Bronchial epithelial cell (primary cell): ENCODE measurements at places on chromosomes 6 and 20.

DNA sequence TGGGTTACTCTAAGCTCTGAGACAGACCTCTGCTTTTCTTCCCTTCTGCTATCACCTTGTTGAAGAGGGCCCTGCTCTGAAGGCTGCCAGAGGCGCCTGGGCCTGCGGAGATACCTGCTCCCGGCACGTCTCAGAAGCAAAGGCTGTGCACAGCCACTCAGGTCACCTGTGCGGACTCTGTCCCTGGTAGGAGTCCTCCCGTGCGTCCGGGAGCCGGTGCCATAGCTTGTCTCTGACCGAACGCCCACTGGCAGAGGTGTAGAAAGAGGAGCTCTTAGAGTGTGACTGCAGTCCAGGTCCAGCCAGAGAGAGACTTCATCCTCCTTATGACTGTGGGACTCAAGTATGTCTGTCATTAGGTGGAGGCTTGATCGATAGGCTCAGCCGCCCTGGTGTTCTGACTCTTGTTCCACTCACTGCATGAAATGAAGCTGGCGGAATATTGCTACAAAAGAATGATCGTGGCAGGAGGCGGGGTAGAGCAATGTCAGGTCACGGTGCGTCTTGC lies 51.0 kb upstream of the UNC93A start:
- no peak for DNase-seq

DNA sequence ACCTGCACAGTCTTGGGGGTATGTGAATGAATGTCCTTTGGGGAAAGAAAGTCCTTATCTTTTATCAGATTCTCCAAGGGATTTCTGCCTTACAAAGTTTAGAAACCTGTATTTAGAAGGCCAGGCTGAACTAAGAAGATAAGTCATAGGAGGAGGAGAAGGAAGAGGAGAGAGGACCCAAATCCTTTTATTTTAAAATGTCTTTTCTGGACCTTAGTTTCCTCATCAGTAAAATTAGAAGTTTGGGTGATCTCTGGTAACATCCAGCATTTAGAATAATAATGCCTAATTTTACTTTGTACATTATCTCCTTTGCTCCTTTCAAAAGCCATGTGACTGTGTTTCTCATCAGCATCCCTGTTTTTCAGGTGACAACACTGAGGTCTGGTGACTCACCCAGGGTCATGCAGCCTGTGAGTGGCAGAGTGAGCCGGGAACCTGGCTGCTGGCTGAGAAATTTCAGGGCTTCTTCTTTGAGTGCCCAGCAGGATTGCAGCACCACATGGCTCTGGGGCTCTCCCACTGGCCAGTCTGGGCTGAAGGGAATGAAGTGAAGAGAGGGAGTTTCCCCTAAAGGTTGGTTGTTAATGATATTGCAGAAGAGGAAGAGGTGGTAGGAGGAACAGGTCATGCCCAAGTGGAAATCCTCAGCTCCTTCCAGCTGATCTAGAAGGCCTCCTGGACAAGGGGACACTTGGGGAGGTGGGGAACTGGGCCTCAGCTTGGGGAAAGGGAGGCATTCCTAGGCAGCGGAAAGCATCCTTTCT lies 34.0 kb downstream of the VEGFA start:
- DNase-seq, result peak; percentile 69

DNA sequence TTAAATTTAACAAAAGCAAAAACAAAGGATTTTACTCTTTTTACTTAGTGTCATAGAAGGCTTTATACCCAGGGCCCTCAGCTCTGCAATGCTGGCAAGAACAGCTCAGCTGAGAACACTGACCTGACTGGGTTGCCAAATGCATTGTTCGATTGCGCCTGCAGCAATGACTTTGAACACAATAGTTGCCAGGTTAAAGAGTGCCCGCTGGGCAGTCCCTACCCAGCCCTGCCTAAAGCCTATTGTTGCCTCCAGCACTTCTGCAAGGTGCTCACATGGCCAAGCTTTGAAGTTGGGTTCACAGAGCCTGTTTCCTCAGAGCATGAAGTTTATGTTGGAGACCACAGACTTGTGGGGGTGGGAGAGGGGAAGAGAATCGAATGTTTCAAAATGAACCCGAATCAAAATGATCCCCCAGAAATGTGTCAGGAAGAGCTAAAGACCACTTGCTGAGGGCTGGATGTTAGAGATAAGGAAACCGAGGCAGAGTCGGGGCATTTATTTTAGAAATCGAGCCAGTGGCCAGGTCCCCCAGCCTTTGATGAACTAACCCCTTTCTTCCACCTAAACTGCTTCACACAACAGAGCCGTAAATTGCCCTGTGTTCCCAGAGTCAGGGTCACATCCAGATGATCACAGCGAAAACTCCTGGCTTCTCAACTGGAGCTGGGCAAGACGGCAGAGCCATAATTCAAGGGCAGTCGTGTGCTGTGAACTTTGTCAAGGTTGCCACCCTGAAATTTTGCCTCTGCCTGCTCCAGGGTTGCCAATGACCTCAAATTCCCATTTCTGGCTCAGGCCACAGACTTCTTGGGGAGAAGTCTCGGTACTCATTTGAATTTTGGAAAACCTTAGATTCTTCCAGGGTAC lies 55.0 kb downstream of the FOXA2 start:
- DNase-seq, result no peak

GRCh38 chr6:98832284-98833056 lies 1.9 kb upstream of the POU3F2 start:
- peak; percentile 81 for DNase-seq

DNA sequence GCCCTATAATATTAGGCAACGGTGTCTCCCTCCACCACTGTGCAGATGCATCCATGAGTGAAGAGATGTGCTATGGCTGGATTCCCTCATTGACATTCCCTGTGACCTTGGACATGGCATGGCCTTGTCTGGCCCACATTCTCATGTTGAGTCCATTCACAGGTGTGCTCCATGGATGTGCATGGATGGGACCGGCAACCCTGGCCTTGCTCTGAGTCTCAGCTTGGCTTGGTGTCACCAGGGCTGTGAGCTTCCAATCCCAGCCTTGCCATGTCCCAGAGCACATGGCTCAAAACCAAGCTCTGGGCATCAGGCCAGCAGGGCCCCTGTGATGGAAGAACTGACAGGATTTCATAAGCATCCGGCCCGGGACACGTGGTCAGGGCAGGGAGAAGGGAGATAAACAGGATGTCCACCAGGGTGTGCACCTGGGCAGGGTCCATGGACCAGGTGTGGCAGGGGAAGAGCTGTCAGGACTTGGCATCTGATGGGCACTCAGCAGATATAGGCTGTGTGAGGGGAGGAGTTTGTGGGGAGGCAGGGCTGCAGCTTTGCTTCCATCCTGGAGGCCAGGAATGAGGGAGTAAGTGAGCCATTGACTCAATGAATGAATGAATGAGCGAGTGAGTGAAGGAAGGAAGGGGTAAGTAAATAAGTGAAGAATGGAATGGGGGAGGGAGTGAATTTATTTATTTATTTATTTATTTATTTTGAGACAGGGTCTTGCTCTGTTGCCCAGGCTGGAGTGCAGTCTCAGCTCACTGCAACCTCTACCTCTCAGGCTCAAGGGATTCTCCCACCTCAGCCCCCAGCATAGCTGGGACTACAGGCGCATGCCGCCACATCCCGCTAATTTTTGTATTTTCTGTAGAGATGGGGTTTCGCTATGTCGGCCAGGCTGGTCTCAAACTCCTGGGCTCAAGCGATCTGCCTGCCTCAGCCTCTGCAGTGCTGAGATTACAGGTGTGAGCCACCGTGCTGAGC lies 15.7 kb downstream of the NRSN2 start:
- DNase-seq, result peak; percentile 89

DNA sequence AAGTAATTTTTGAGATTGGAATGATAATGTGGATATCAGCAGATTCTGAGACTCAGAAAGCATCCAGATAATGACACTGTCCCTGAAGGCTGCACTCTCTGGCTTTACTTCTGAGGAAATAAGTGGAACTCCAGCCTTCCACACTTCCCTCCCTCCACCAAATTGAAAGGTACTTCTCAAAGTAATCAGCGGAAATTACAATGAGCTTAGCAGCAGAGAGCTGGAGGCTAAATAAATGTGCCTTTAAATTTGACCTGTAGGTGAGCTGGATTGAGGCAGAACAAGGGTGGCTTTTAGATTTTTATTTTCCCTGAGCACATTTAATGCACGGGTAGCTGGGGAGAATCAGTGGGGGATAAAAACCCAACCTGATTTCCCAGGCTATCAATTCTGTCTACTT lies 39.3 kb upstream of the RNF144B start:
- DNase-seq, result no peak

DNA sequence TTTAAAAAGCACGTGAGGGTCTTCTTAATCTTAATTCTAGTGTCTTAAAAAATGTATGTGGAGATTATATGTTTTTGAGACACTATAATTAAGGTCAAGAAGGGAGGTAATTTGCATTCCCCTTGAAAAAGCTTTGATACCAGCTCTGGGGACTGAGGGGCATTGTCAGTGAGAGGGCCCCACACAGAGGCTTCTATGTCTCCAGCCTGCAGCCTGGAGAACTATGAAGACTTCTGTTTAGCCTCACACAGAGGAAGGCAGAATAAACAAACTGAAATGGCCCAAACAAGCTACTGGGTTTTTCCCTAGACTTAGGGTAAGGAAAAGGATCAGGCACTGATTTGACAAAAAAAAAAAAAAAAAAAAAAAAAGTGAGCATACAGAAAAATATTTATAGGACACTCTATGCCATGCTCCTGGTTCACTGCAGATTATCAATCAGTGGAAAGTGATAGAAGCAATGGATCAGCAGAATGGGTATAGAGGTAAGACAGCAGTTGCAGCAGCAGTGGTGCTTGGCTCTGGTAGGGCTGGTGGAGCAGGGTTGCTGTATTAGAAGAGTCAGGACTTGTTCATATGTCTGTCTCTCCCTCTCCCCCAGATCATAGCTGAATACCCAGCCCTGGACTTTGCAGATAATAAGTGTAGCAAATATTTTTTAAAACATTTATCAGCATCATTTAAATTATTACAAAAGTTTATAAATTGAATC lies 85.4 kb downstream of the KLHL32 start:
- DNase-seq, result no peak

DNA sequence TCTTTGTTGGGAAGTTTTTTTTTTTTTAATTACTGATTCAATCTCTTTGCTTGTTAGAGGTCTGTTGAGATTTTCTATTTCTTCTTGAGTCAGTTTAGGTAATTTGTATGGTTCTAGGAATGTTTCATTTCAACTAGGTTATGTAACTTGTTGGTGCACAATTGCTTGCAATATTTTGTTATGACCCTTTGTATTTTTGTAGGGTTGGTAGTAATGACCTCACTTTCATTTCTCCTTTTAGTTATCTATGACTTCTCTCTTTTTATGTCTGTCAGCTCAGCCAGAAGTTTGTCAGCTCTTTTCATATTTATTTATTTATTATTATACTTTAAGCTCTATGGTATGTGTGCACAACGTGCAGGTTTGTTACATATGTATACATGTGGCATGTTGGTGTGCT lies 51.1 kb upstream of the SLC24A3 start:
- DNase-seq, result no peak

DNA sequence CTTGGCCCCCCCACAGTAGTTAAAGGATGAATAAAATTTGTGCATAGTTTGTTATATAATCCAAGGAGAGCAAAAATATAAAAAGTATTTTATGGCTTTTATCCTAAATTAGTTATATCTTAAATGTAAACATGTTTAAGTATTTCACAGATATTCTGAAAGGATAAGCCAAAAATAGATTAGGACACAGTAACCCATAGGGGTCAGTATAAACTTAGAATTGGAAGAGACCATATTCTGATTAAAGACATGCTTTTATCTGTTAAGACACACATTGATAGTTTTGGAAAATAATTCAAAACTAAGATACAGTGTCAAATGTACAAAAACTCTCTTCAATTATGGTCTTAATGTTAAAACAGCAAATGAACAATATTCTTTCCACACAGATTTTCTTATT lies 4.5 kb upstream of the SERINC1 start:
- DNase-seq, result peak; percentile 45
